Activated T-helper 2 cell treated with anti-CD3 and anti-CD28 coated beads, Interferon-gamma antibody, Interleukin-2, Interleukin-4, amounts not matched to agents 10 μg/mL and 5 μg/mL and 100 μg/mL, durations not matched to agents 14 hours and 24 hours and 36 hours (primary cell): ENCODE measurements at places on chromosomes 11 and 22. TPM values are rescaled to one million over a fixed set of nuclear protein-coding genes. Genes with fewer than 3 reads are reported as not detected.
A peak's percentile ranks its signal among the peaks of the same experiment; 100 is the strongest.

DNA sequence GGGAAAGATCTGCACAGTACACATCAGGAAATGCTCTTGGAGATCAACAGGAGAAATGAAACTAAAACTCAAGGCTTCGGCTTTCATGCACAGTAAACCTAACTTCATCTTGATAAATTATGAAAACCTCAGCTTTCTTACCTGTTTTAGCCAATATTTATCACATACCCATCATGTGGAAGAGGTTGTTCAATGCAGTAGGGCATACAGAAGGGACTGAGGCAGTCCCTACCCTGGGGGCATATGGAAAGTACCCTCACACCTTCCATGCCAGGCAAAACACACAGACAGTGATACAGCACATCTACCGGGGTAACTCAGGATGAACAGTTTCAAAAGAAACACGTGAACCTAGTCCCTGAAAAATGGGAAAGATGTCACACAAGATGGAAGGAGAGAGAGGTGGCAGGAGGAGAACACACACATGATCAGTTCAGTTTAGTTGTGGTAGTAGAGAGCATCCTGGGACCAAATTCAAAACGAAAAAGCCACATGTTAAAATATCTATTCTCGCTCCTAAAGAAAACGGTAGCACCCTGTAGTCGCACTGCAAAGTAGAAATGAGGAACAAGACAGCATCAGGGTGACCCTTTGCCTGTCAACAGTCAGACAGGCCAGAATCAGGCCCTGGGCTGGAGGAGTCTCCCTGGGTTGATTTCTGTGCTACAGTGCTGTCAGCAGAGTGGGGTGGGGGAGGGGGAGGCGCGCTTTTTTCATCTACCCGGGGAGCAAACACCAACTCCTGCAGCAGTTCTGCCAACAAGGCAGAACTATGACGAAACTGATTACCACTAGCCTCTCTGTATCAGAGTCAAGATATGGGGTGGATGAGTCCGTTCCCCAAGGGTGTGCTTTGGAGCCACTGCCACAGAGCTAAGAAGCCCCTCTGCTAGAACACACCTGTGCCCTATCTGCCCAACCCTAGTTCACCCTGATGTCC is 1.3 kb downstream of the HIRA start:
- no peaks in the 10 kb centered on the region for H3K27me3 ChIP-seq
- peak overlapping the region; percentile 79 for H3K27ac ChIP-seq
- DNase-seq, result peak; percentile 26
- H3K4me1 ChIP-seq, result peaks cover 46% of the 10 kb centered on the region
- peak overlapping the region; percentile 88 for H3K4me3 ChIP-seq

IRAG1 gene
- total RNA-seq, result not detected in 2 replicates

- no peak overlapping the region for H3K4me3 ChIP-seq
- no peaks in the 10 kb centered on the region for H3K27me3 ChIP-seq
- H3K36me3 ChIP-seq, result no peaks in the 10 kb centered on the region
- DNase-seq, result no peak
- H3K27ac ChIP-seq, result no peak overlapping the region
Observed at GRCh38 chr11:73660497-73661034, 14.2 kb downstream of the PLEKHB1 start.

APOA5 gene
- total RNA-seq, result not detected in 2 replicates

GRCh38 chr11:86089659-86090058 is 20.8 kb upstream of the PICALM start:
- peaks cover 3% of the 10 kb centered on the region for H3K27me3 ChIP-seq
- H3K4me3 ChIP-seq, result no peak overlapping the region
- H3K27ac ChIP-seq, result no peak overlapping the region
- peaks cover 5% of the 10 kb centered on the region for H3K4me1 ChIP-seq
- DNase-seq, result no peak

TMEM134 gene
- total RNA-seq, result 58.5 and 62.0 TPM in 2 replicates

- H3K27me3 ChIP-seq, result peaks cover 15% of the 10 kb centered on the region
- no peaks in the 10 kb centered on the region for H3K4me1 ChIP-seq
Observed at GRCh38 chr11:125925247-125925740, 20.6 kb upstream of the VSIG10L2 start.

SCYL1 gene
- 94.4 and 95.8 TPM in 2 replicates for total RNA-seq

GRCh38 chr11:100294748-100295147 is 392.3 kb upstream of the ARHGAP42 start:
- H3K27me3 ChIP-seq, result no peaks in the 10 kb centered on the region
- H3K4me1 ChIP-seq, result no peaks in the 10 kb centered on the region
- H3K36me3 ChIP-seq, result no peaks in the 10 kb centered on the region
- no peak overlapping the region for H3K27ac ChIP-seq

GRCh38 chr11:15169815-15170551 is 55.3 kb downstream of the INSC start:
- no peaks in the 10 kb centered on the region for H3K4me1 ChIP-seq
- no peaks in the 10 kb centered on the region for H3K36me3 ChIP-seq
- H3K27me3 ChIP-seq, result peaks cover 14% of the 10 kb centered on the region
- H3K27ac ChIP-seq, result no peak overlapping the region
- no peak for DNase-seq

GRCh38 chr22:38715176-38715764 is 9.5 kb downstream of the GTPBP1 start:
- H3K4me1 ChIP-seq, result peaks cover 33% of the 10 kb centered on the region
- no peak overlapping the region for H3K27ac ChIP-seq

ZNF202 gene
- 19.2 and 22.3 TPM in 2 replicates for total RNA-seq
